ENCODE measurements at places on chromosomes 16 and 17. TPM values are rescaled to one million over a fixed set of nuclear protein-coding genes. Genes with fewer than 3 reads are reported as not detected.

- no peaks in the 10 kb centered on the region for H3K36me3 ChIP-seq
- peaks cover 8% of the 10 kb centered on the region for H3K4me1 ChIP-seq
- no peak for DNase-seq
- no peak overlapping the region for H3K4me3 ChIP-seq
Measured at GRCh38 chr17:48150597-48151001, 43.0 kb downstream of the SNX11 start.

GRCh38 chr17:32523017-32523680 is 36.4 kb downstream of the CDK5R1 start:
- H3K36me3 ChIP-seq: no peaks in the 10 kb centered on the region
- H3K4me3 ChIP-seq: peak overlapping the region; percentile 3
- DNase-seq: no peak
- peaks cover 60% of the 10 kb centered on the region for H3K4me1 ChIP-seq

DNA sequence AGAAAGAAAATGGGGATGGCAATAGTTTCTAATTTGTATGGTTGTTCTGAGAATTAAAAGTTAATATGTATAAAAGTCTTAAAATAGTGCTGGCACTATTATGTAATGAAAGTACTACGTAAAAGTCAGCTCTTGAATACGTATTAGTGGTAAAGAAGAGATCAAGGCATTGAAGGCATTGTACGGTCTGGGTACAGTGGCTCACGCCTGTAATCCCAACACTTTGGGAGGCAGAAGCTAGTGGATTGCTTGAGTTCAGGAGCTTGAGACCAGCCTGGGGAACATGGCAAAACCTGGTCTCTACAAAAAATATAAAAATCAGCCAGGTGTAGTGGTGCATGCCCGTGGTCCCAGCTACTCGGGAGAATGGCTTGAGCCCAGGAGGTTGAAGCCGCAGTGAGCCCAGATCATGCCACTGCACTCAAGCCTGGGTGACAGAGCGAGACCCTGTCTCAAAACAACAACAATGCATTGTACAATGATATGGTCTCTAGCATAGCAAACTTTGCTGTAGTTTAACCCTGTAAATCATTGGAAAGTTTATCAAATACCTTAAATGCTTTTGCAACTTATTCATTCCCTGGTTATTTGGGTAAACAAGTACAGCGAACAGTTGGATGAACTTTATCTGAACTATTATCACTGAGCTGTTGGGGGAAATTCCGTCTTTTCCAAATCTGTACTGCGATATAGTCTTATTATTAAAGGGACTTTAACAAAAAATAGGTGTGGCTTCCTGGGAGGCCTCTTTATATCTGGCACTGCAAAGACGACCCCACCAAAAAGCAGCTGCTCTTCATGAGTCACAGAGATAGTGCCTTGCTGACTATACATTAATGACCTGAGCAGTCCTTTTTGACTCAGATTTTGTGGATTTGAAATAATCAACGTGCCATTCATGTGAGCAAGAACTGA is 73.6 kb downstream of the GPRC5B start:
- H3K27me3 ChIP-seq: no peaks in the 10 kb centered on the region
- H3K4me3 ChIP-seq: no peak overlapping the region
- DNase-seq: no peak
- H3K36me3 ChIP-seq: peaks cover 10% of the 10 kb centered on the region
- no peak overlapping the region for H3K27ac ChIP-seq

GRCh38 chr17:45248132-45248957 is 13.5 kb downstream of the SPATA32 start:
- H3K27me3 ChIP-seq: peaks cover 28% of the 10 kb centered on the region
- DNase-seq: no peak
- H3K4me1 ChIP-seq: peaks cover 18% of the 10 kb centered on the region
- H3K36me3 ChIP-seq: no peaks in the 10 kb centered on the region
- H3K4me3 ChIP-seq: peak overlapping the region; percentile 19

DNA sequence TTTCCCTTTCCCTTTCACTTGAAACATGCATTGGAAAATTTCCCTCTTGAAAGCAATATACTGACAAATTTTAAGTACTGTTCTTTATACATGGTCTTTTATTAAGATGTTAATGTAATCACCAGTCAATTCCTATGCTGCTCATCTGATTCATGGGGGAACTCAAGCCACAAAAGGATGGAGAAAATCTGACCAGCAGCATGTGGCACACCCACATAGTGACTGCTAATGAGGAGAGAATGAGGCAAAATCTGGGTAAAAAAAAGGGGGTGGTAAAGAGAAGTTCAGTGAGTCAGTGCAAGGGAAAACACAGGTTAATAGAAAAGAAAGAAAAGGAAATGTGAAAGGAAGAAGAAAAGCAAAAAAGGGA is 11.3 kb downstream of the RFFL start:
- H3K36me3 ChIP-seq: no peaks in the 10 kb centered on the region
- no peak overlapping the region for H3K4me3 ChIP-seq
- no peaks in the 10 kb centered on the region for H3K27me3 ChIP-seq
- H3K4me1 ChIP-seq: peaks cover 7% of the 10 kb centered on the region
- H3K27ac ChIP-seq: no peak overlapping the region
- DNase-seq: no peak

DNA sequence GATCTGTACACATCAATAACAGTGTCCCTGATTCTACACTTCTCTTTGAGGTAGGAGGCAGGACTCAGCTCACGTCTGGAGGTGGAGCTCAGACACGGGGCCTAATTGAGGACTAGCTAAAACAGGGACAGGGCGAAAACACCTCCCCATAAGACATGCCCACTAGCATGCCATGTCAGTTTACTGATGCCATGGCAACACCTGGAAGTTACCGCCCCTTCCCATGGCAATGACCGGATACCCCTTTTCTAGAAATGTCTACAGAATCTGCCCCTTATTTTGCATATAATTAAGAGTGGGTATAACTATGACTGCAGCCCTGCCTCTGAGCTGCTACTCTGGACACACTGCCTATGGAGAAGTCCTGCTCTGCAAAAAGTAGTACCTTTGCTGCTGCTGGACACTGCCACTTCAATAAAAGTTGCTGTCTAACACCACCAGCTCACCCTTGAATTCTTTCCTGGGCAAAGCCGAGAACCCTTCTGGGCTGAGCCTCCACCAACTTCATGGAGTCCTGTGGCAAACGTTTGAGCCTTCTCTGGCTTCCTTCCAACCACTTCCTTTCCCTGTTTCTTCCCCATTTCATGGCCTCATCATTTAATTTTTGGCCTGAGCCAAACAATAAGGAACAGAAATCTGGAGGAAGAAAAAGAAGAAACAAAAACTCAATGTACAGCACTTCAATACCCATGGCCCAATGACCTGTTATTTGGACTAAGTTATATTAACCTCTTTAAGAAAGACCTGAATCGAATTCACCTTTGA is 21.0 kb downstream of the PHB1 start:
- no peak overlapping the region for H3K27ac ChIP-seq
- no peak overlapping the region for H3K4me3 ChIP-seq
- no peak for DNase-seq
- peaks cover 23% of the 10 kb centered on the region for H3K4me1 ChIP-seq
- H3K36me3 ChIP-seq: no peaks in the 10 kb centered on the region
- H3K27me3 ChIP-seq: no peaks in the 10 kb centered on the region

DNA sequence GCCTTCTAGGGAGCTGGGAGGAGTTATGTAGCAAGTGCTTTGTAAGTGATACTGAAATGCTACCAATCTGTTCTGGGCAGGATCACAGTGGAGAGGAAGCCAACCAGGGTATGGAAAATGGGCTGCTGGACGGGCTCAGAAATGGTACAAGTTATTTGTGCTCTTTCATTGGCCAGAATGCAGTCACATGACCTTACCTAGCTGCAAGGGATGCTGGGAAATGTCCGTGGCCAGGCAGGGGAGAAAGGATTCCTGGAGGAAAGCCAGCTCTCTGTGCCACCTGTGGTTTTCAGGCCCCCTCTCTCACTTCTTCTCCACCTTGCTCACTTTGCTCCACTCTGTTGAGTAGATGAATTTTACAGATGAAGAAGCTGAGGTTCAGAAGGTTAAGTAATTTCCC is 4.8 kb downstream of the EEF2K start:
- peaks cover 15% of the 10 kb centered on the region for H3K4me1 ChIP-seq
- no peak overlapping the region for H3K4me3 ChIP-seq
- no peaks in the 10 kb centered on the region for H3K27me3 ChIP-seq
- H3K27ac ChIP-seq: no peak overlapping the region
- no peak for DNase-seq

DNA sequence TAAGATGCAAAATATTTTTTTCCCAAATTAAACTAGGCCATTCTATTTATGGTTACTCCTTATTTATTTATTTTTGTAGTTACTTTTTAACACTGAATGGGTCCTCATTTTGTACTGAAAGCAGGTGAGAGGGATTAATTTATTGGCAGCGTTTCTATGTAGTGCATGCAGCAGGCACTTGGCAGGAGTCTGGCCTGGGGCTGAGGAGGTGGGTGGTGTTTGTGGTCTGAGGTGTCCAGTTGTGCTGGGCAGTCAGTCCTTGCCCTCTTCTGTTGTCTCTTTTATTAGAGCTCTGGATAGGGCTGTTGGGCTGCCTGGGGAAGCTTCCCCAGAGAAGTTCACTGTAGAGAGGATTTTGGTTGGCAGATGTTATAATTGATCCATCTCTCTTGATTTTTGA is 12.7 kb downstream of the SEC14L1 start:
- H3K4me3 ChIP-seq: no peak overlapping the region
- no peak for DNase-seq
- peaks cover 57% of the 10 kb centered on the region for H3K4me1 ChIP-seq

DNA sequence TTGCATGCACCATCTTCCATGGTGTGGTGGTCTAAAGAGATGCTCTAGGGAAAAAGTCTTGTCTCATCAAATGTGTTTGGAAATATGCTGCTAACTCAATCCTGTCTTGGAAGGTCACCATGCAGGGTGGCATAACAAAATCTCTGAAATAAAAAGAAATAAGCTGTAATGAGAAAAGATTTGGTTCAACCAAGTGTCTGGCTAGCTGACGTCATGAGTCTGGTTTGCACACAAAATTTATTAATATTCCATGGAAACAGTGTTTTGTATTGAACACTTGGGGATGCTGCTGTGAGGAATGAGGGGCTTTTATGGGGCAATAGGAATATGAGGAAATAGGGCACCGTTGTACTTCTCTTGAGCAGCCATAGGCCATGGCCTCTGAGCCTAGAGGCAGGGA is 575.7 kb upstream of the CDH5 start:
- DNase-seq: no peak
- no peaks in the 10 kb centered on the region for H3K4me1 ChIP-seq
- no peaks in the 10 kb centered on the region for H3K27me3 ChIP-seq
- H3K36me3 ChIP-seq: no peaks in the 10 kb centered on the region

GRCh38 chr16:56369202-56369601 is 56.1 kb downstream of the AMFR start:
- no peak overlapping the region for H3K27ac ChIP-seq
- DNase-seq: no peak
- H3K36me3 ChIP-seq: peaks cover 7% of the 10 kb centered on the region
- H3K4me3 ChIP-seq: no peak overlapping the region
- peaks cover 4% of the 10 kb centered on the region for H3K4me1 ChIP-seq
- no peaks in the 10 kb centered on the region for H3K27me3 ChIP-seq

GRCh38 chr17:44111777-44112176 is 11.7 kb downstream of the HDAC5 start:
- no peak overlapping the region for H3K27ac ChIP-seq
- no peaks in the 10 kb centered on the region for H3K27me3 ChIP-seq
- H3K4me3 ChIP-seq: no peak overlapping the region
- peaks cover 27% of the 10 kb centered on the region for H3K4me1 ChIP-seq
- no peaks in the 10 kb centered on the region for H3K36me3 ChIP-seq

DNA sequence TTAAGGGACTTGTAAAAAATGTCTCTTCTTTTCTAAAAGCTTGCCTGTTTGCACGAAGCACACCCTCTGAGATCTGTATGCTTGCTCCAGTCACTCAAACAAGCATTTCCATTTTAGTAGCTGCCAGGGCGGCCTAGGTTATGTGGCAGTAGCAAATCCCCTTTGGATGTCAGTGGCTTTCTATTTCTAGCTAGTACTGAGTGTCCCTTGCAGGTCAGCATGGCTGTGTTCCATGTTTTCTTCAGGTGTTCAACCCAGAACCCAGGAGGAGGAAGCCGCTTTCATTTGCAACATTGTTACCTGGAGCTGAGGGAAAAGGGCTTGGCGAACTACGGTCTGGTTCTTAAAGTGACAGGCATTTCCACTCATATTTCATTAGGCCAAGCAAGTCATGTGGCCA is 36.4 kb downstream of the FOXL1 start:
- DNase-seq: no peak
- no peaks in the 10 kb centered on the region for H3K27me3 ChIP-seq
- no peak overlapping the region for H3K27ac ChIP-seq

DNA sequence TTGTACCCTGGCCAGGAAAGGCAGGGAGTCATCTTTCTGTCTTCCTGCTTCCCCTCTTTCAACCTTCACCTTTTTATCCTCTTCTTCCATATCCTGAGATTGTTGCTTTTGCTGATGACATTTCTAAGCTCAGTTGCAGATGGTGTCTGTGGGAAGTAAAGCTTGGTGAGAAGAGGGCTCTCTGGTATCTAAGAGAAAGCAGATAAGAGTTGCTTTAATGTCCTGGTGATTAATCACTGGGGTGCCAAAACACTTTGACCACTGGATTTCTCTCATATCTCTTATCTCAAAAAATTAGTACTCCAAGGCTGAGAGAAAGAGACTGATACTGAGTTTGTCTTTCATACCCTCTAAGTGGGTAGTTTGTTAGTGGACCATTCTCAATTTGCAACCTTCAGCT is 71.3 kb downstream of the NEUROD2 start:
- H3K27ac ChIP-seq: no peak overlapping the region
- no peaks in the 10 kb centered on the region for H3K4me1 ChIP-seq
- H3K36me3 ChIP-seq: no peaks in the 10 kb centered on the region
- no peaks in the 10 kb centered on the region for H3K27me3 ChIP-seq

DNA sequence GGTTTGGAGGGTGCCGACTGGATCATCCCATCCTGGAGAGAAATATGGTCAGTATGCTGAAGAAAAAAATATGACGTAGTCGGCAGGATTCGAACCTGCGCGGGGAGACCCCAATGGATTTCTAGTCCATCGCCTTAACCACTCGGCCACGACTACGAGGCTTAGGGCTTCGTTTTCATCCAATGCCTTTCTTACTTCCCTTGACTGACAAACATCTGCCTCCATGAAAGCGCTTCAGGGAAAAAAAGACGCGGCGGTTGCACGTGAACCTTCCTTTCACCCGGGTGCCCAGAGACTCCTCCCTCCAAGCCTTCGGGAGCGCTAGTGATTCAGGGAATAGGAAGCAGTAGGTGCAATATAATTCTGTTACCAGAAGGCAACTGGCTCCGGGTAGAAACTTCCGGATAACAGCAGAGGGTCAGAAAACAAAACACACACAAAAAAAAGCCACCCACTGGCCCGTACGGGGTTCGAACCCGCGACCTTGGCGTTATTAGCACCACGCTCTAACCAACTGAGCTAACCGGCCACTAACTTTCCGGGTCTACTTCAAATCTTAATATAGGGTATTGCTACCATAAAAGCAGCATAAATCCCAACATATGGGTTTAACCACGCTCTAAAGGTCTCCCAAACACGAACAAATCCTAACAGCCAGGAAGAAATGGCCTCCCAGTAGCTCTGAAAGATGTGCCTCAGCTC is 16.3 kb upstream of the AURKB start:
- peaks cover 33% of the 10 kb centered on the region for H3K27me3 ChIP-seq
- peaks cover 41% of the 10 kb centered on the region for H3K4me1 ChIP-seq
- peak overlapping the region; percentile 86 for H3K27ac ChIP-seq
- H3K4me3 ChIP-seq: peak overlapping the region; percentile 94
- peak; percentile 74 for DNase-seq
- H3K36me3 ChIP-seq: peaks cover 29% of the 10 kb centered on the region

The C1QTNF8 gene
- 0.30 TPM for total RNA-seq

The CCL16 gene
- total RNA-seq: not detected

The PRM3 gene
- not detected for total RNA-seq

The OR2C1 gene
- total RNA-seq: 0.16 TPM

The ABCA6 gene
- total RNA-seq: not detected

The IGF2BP1 gene
- total RNA-seq: 536 TPM

The AOC2 gene
- 3.2 TPM for total RNA-seq
